Stimulated activated CD8-positive, alpha-beta memory T cell treated with anti-CD3 and anti-CD28 coated beads, Interleukin-15, amount 100 ng/mL, for 24 hours (primary cell): ENCODE measurements at places on chromosomes 3 and 15.
A peak's percentile ranks its signal among the peaks of the same experiment; 100 is the strongest.

GRCh38 chr15:82139823-82140268 lies 94.0 kb upstream of the MEX3B start:
- no peak for DNase-seq

DNA sequence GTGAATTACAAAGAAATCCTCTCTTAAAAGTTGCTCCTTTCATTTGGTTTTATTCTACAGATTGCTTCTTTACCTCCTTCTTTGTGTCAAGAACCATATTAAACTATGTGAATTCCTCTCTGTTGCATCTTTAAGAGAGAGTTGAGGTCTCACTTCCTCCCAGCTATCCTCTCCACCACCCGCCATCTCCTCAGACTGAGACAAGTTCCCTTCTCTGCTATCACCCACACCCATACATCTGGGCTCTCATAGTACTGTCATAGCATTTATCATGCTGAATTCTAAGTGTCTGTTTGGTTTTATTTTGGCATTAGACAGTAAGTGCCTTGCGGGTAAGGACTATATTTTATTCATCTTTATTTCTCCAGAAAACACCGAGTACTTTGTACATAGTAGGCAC lies 54.2 kb downstream of the B3GALNT1 start:
- no peak for DNase-seq

GRCh38 chr3:70959506-70960291 lies 623.8 kb downstream of the FOXP1 start:
- no peak for DNase-seq

DNA sequence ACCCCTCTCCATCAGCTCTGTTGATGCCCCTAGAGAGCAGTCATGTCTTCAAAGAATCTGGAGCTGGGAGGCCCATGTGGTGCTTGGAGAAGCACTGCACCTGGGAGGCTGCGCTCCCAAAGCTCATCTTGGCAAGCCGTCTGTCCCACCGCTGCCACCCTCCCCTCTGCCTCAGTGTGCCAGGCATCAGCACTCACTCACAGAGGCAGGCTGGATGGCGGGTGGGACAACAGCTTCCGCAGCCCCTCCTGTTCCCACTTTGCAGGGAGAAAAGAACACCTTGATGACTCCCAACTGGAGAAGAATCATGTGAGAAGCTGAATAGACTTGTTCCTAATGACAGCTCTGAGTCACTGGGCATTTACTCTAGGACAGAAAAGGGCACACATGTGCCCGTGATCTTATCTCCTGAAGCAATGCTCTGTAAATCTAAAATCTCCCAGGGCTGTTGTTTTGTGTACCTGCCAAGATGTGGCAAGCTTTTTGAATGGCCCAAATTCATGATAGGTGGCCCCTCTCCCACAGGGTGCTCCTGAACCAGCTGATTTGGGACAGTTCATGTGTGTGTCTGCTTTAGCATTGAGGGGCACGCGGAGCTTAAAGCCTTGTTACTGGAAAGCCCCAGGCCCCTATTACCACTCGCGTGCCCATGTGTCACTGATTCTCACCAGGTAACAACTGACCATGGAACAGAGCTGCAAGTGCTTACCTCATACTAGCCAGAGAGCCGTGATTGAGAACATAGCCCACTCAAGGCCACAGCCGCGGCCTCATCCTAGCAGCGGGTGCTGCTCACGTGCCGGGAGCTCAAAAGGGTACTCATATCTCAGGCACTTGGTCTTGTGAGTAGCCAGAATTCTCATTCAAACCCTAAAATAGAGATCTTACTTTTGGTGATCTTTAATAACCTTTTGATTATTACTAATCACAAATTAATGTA lies 104.4 kb downstream of the DNAJB8 start:
- no peak for DNase-seq

DNA sequence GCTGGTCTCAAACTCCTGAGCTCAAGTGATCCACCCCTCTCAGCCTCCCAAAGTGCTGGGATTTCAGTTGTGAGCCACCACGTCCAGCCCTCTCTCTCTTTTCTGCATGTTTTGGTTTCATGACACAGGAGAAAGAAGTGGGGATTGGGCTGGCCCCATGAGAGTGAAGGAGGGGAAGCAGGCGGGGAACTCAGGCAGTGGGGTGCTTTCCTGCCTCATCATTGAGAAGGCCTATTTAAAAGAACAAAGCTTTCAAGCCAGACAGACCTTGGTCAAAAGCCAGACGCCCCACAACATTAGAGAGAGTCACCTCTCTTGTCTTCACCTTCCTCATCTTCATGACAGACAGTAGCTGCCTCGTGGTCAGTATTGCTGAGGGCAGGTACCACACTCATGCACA lies 15.9 kb downstream of the PSTPIP1 start:
- no peak for DNase-seq

DNA sequence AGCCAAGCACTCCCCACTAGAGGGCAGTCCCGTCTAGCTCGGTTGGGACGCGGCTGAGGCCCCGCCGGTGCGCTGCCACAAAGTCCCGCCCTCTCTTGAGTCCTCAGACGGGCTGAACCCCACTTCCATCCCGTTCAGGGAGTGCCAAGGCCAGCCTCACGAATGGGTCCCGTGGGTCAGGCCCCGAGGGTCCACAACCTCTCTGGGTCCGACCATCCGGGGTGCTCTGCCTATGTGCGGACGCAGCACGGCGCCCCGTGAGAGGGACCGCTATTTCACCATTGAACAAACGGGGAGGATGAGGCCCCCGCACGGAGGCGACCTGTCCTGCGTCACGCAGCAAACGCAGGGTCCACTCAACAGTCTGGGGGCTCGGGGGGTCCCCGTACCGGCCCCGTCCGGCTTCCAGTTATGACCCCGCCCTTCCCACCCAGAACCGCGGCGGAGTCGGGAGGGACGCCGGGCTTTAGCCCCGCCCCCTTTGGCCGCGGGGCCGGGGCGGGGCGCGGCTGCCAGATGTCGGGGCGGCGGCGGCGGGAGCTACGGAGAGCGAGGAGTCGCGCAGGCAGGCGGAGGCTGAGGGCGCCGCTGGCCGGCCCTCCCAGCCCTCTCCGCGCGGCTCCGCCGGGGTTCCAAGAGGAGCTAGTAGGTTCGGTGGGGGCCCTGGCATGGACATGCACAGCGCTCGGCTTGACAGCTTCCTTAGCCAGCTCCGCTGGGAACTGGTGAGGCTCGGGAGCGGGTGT lies at the start of gene INKA1:
TSS of gene INKA1 (plus strand) at position 543 of the 746 bp plus-strand sequence. CDS start at position 675, 132 bp downstream.
- DNase-seq: peak; percentile 63

GRCh38 chr15:41870689-41871081 lies 23.2 kb downstream of the SPTBN5 start:
- no peak for DNase-seq

DNA sequence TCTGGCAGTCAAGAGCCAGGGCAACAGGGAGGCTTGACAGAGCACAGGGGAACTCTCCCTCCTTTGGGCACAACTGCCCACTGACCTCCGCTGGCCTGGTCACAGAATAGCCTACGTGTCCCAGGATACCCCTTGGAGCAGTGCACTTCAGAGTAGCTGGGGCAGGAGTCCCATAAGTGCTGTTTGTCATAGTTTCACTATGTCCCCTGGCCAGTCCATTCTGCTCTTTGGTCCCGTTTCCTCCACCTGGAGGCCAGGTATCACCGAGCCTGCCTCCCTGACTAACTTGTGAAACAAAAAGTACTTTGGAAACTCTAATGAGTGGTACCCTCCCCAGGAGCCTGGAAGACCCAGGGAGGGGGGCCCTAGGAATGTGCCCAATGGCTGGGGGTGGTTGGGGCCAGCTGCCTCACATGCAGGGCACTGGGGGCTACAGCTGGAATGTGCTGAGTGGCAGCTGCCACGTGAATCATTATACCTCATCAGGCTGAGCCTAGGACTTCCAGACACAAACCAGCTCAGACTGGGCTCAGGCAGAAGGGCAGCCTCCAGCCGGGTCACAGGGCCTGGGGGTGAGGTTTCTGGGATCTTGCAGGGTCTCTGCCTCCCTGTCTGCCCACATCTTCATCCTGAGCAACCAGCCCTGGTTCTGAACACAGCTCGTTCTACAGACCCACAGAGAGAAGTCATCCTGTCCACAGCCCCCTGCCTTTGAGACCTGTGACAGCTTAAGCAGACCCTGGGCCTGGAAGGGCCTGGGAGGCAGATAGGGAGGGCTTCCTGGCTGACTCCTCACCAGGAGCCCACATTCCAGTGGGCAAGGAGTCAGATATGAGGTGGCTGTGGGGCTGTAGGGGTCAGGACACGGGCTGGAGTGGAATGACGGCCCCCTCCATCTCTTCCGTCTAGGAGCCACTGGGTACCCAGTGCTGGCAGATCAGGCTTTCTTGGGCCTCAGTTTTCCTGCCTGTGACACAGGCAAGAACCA lies 914 bp upstream of the PTH1R start:
- no peak for DNase-seq

GRCh38 chr15:101684384-101684783 lies 32.2 kb upstream of the TM2D3 start:
- no peak for DNase-seq

GRCh38 chr3:108396336-108396735 lies 100.0 kb downstream of the HHLA2 start:
- DNase-seq: no peak

GRCh38 chr3:59426821-59427565 lies 377.2 kb upstream of the CFAP20DC start:
- DNase-seq: no peak

DNA sequence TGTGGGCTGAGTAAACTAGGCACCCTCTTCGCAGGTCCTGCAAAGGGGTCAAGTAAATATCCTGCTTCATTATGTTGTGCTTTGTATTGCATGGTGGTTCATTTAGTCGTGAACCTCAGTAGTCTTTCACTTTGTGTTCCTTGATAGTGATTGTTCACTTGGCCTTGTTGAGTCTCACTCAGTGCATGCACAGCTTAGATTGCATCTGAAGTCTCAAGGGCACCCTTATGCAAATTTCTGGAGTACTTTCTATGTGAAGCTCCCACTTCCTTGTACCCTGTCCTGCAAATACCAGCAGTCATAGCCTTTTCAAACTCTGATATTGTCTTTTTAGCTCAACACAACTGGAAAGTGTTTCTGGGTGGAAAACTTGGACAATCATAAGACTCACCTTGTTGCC lies 519.2 kb downstream of the NAALADL2 start:
- no peak for DNase-seq

- DNase-seq: no peak
These were observed 121.8 kb downstream of the ADAM10 start for GRCh38 chr15:58627701-58628100.

GRCh38 chr3:14631687-14632441 lies 19.7 kb upstream of the CCDC174 start:
- DNase-seq: no peak

DNA sequence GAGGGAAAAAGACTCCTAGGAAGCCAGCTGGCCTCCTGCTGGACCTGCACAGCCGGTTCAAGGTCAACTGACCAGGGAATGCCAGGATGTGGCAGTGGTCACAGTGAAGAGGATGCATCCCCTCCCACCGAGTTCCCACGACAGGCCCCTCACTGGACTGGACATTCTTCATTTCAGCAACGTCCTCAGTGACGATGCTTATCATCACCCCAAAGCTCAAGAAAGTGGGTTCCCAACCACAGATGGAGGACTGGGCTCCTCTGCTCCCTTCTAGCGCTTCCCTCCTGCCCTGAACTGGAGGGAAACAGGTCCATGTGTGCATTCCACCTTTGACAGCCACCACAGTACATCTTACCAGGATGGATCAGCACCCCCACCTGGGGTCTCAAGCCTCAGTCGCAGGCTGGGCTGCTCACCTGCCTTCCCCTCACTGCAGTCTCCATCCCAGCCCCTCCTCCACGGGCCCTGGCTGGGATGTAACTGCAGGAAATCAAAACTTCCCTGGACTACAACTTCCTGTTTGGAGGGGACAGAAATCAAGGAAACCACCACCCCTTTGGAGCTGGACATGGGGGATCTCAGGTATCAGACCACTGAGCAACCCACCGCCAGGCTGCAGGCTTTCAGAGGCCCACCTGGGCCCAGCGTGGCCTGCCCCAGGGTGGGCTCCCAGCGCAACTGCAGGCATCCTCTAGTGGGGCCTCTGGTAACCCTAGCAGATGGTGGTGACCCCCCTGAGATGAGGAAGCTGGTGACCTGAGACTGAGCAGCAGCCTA lies 7.3 kb downstream of the CALML4 start:
- no peak for DNase-seq

DNA sequence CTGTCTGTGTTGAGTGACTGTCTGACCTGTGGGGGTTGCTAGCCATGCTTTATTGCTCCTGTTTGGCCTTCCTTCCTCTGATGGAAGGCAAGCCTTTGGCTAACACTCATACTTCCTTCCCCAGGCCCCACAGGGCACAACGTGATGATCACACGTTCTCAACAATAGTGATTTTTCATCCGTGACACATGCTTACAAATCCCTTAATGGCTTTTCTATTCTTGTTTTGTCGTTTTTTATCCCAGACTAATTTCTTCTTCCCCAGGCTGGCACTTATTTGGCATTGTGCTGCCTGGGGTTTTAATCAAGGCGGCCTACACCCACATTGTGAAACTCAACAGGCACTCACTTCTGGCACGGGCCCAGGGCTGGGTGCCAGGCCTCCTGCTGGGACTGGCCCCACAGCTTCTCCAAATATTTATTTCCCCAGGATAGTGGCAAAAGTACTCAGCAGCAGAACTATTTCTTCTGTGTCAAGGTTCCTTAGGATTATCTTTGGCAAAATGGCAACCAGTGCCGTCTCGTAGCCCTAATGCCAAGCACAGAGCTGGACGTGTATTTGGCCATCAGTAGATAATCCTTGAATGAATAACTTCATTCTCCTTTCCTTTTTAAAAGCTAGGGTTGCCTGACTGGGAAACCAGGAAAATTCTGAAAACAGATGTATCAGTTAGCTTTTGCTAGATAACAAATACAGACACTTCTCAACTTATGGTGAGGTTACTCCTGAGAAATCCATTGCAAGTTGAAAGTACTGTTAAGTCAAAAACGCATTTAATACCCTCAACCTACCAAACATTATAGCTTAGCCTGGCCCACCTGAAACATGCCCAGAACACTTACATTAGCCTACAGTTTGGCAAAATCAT lies 30.6 kb downstream of the CMTM7 start:
- no peak for DNase-seq

DNA sequence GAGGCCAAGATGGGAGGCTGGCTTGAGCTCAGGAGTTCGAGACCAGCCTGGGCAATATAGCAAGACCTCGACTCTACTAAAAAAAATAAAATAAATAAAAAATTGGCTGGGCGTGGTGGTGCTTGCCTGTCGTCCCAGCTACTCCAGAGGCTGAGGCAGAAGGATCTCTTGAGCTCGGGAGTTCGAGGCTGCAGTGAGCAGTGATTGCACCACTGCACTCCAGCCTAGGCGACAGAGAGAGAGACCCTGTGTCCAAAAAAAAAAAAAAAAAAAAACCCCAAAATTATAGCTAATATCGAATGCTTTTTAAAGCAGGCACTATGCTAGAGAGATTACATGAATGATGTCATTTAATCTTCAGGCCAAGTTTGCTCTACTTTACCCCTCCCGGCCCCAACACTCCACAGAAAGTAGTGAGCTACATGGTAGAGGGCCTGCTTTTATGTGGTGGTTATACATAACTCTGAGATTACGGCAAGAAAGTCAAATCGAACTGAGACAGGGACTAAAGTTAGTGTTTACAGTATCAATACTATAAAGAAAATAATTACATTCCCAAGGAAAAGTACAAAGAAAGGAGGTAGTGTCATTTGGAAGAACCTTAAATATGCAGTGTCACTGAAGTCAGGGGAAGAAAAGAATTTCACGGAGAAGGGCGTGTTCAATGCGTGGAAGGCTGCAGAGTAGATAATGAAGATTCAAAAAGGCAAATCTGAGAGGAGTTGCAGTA lies 1.1 kb downstream of the ADPGK start:
- DNase-seq: no peak

GRCh38 chr3:52537726-52538421 lies 1.5 kb downstream of the UQCC5 start:
- no peak for DNase-seq
